Cardiac atrium fibroblast (primary cell): ENCODE measurements at places on chromosomes 4 and X. TPM values are rescaled to one million over a fixed set of nuclear protein-coding genes. Genes with fewer than 3 reads are reported as not detected.

GPR143 gene
- total RNA-seq, result not detected in 2 replicates

NMU gene
- 0.81 TPM in 1 of 2 replicates, not detected in the other for total RNA-seq

ARHGEF9 gene
- 9.1 and 11.0 TPM in 2 replicates for total RNA-seq

PDE5A gene
- total RNA-seq, result 11.6 and 19.1 TPM in 2 replicates

DUSP21 gene
- not detected in 2 replicates for total RNA-seq

BTK gene
- total RNA-seq, result not detected in 2 replicates

RHOXF2B gene
- total RNA-seq, result not detected in 2 replicates

DTHD1 gene
- total RNA-seq, result not detected in 2 replicates

SCML2 gene
- total RNA-seq, result 0.90 and 0.97 TPM in 2 replicates
